RPMI7951 (cell line): ENCODE measurements at places on chromosomes 7 and 10.

DNA sequence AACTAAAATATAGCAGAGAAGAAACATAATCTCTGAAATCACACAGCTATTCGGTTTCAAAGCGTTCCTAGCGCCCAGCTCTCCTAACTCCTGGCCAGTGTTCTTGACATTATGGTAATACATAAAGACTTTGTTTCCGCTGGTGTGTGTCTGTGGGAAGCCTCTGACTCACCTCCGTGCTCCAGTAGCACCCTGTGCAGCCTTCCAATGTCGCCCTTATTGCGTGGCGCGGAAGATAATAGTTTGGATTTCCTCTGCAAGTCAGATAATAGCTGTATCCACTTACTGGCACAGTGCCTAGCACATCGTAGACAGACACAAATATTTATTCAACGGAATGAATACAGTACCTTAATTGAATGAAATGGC is 570 bp downstream of the BMS1 start:
- peak; percentile 64 for DNase-seq

- DNase-seq = no peak
Observed at GRCh38 chr10:120478386-120478785, 21.4 kb downstream of the PLPP4 start.

GRCh38 chr10:29252811-29253689 is 35.8 kb upstream of the LYZL1 start:
- no peak for DNase-seq

GRCh38 chr7:23114896-23115295 is 9.3 kb downstream of the KLHL7 start:
- no peak for DNase-seq

DNA sequence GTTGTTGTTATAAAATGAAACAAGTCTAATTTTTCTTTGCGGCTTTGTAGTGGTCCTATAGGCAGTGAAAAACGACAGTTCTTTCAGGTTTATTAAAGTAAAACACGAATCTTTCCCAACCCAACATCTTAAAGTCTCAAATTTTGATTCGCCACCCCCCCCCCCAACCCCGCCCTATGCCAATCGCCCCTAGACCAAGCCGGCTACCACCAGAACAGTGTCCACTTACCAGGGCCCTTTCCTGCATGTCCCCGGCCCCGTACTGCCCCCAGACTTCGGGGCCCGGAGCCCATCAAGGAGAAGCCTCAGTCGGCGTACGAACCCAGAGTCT is 335 bp upstream of the CHCHD1 start:
- DNase-seq = no peak

DNA sequence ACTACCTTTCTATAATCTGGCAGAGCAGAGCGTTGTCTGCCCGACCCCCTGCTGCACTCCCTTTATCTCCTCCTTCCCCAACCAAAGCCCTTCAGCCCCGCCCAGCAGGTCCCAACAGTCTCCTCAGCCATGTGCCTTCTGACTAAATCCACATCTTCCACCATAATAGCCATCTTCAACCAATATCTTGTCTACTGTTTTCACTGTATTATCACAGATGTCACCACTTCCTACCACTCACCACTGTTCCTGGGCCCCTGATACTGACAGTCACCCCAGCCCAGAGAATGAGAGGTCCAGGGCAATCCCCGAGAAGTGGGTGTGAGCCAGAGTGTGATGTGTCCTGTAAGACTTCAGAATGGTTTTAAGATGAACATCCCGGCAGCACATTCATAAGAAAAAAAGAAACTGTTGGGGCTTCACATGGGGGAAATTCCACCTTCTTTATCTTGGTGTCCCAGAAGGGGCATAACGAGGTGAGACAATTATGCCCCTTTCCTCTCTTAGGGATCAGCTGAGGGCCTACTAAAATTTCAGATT is 25.3 kb downstream of the CCDC6 start:
- no peak for DNase-seq

DNA sequence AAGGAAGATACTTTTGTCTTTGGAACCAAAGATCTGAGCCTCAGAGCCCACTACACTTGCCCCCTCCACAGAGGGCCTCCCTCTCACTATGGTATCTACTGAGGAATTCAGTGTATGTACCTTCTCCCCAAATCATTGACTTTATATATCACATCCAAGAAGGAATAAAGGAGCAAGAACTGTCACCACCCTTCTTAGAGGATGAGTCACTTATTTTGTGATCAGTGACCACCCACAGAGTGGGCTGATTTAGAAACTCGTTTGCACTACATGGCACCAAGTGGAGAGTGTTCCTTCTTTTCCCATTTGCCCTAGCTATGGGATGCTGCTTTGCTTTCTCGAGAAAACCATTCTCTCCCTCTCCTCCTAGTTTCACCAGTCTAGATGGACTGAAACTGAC is 5.7 kb downstream of the TMEM243 start:
- no peak for DNase-seq

DNA sequence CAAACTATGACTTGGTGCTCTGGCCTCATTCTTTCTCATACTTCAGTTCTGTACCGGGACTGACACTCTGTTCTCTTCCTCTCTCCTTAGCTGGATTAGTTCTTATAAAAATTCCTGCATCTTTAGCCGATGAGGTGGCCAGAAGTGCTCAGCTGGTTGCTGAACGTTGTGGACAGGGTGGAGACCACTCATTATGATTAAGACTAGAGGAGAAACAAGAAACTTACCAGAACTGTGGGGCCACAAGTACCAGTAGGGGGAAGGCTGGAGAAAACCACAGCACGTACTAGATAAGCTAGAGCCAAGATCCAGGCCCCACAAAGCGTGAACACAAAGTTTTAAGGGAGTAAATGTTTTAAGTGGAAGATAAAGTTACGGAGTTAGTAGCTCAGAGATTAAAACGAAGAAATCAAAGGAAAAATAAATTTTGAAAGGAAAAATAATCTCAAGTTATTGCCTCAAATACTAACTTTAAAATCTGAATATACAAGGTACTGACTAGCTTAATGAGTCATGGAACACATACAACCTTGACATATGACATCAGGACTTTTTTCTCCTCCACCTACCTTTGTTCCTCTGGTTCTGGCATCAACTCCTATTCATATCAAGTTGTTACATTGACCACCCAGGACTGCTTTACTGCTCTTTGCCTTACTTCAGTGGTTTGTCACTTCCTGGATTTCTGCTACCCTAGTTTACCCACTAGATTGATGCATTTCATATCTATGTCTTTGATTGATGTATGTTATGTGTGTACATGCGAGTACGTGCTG is 469.0 kb downstream of the TFEC start:
- DNase-seq = no peak

DNA sequence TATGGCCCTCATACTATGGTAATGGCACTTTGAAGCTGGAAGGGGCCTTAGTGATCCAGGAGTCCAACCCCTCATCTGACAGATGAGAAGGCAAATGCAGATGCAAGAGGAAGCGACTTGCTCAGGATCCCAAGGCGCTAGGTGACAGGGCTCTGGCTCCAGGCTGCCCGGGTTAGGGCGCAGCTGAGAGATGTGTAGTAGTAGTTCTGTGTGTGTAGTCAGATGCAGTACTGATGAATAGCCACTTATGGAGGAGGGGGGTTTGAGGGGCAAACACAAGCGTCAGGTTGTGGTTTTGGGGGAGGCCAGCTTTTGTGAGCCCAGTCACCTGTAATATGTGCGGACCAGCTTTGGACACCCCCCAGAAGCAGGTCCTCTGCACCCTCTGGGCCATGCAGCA is 4.8 kb downstream of the ADRA2A start:
- DNase-seq = no peak

DNA sequence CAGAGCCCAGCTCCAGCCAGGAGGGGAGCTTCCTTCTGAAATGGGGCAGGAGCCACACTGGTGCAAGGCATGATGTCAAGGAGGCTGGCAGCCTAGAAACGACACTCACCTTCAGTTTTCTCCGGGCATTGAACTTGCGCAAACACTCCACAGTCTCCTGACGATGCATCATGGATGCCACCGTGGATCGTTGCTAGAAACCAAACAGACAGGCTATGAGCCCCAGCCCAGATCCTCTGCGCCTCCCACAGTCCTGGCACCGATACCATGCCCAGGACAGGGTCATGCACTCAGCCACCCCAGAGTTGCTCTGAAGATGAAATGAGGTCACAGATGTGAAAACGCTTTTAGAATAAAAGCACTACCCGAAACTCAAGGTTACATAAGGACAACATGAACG is 31.0 kb upstream of the NDST2 start:
- DNase-seq = no peak

DNA sequence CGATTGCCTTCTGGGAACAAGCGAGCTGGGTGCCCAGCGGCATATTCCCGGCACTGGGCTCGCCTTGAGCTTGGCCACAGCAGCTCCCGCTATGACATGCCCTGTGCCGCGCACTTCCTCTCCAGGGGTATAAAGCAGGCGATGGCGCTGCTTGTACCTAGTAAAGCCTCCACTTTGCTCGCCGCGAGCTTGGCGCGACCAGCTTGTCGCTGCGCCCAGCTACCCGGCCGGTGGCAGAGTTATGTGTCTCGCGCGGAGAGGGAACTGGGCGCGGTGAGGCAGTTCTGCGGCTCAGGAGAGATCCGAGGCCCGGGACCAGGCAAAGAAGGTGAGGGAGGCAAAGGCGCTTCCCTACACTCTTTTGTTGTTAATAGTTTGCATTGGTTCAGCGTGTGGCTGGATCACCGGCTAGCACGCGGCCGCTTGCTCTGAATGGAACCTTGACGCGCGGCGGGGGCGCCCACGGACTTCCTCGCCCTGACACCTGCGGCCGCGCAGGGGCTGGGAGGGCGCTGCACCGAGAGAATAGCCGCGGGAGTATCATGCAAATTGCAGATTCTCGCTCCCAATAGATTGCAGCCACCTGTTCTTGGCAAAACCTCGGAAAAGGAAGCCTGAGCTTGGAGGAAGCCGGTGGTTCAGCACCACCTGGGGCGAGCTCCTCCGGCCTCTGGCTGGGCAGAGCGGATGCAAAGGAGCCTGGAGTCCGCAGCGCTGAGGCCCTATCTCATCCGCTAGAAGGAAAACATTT is 3.0 kb upstream of the BUB3 start:
- no peak for DNase-seq

GRCh38 chr7:99375070-99375807 is 709 bp downstream of the ARPC1B start:
- DNase-seq = peak; percentile 86

DNA sequence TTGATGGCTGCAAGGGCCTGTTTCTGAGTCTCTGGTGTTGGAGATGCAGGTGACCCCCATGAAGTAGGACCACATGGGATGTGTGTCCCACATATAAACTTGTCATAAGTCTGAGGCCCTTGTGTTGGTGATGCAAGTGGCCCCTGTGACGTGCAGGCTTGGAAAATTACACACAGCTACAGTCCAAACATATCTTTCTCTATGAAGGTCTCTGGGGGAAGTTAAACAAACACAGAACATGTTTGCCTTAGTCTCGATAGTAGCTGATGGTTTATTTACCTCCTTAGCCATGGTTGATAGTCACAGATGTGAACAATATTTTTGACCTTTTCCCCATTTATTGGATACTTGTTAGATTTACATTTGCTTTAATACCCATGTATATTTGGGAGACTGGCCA is 64.7 kb downstream of the ADCY1 start:
- DNase-seq = no peak

DNA sequence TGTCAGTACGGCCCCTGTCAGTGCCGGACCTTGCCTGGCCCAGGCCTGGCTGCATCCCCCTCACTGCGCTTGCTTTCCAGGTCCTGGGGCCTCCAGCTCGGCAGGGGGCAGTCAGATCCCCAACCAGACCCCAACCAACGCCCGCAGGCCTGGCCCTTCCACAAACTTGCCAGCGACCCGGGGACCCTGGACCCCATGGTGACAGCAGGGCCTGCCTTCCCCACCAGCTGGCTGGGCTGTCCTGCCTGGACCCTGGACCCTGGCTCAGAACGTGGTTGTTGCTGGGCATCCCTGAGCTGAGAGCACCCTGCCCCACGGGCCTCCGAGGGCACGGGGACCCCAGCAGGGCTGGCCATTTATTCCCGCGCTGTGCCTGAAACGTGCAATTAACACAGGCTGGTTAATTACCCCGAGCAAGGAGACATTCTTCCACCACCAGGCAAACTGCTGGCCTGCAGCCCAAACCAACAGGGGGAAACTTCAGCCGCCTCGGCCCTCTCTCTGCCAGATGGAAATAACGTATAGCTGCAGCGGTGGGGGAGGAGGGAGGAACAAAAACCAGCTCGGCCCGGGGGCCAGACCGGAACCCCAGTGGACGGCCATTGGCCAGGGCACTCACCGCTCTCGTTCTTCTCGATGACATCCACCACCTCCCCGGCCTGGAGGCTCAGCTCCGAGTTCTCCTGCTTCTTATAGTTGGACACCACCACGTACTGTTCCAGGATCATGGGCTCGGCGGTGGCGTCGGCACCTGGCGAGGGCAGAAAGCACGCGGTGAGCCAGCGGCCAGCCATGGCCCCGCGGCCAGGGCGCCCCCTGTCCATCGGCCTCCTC is 167.1 kb downstream of the NEURL1 start:
- peak; percentile 72 for DNase-seq

GRCh38 chr7:43151076-43151475 is 38.6 kb downstream of the HECW1 start:
- DNase-seq = no peak

GRCh38 chr10:97483921-97484320 is 14.3 kb downstream of the MMS19 start:
- no peak for DNase-seq
